ENCODE measurements at places on chromosomes 5 and 9. TPM values are rescaled to one million over a fixed set of nuclear protein-coding genes. Genes with fewer than 3 reads are reported as not detected.

SLC24A2 gene
- total RNA-seq = not detected

TXNDC8 gene
- not detected for total RNA-seq

FAM153A gene
- 0.41 TPM for total RNA-seq

TRIM7 gene
- total RNA-seq = 2.9 TPM

GRCh38 chr5:151601391-151601790, 10.3 kb upstream of the FAT2 start:
- no peak for DNase-seq

- DNase-seq = no peak
These were observed at the start of gene MAMDC4 for GRCh38 chr9:136851941-136852663. Gene MAMDC4 (plus strand): TSS chr9:136852346. CDS start chr9:136852417, 71 bp downstream.

DNA sequence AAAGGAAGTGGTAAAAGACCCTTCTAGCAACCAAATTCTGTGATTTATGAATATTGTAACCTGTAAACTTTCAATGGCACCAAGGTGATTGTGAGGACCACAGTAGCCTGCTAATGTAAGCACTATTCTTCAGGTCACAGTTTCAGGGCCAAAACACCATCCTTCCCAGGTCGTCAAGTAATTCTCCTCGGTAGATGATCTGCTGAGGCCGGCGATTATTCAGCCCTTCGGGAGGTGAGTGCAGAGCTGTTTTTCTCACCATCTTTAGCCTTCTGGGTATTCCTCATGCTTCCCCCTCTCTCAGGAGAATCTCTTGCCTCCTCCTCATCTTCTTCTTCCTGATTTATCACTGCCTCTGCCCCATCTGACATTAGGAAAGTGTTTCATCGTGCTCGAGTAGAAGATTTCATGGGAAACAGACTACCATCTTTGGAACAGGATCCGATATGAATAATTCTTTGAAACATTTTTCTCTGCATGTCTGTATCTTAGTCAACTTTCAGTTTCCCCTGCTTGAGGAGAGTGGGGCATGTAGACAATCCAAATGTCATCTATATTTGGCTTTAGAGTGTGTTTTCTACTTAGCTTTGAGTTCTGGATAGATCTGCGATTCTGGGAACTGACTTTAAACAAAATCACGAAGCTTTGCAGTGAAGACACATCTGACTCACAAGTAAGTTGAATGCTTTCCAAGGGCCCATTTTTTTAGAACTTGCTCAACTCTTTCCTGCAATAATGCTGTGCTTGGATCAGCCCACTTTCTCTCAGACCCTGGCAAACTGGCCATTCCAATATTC, 173.9 kb downstream of the AOPEP start:
- no peak for DNase-seq

GRCh38 chr5:134371834-134372340, 518 bp downstream of the UBE2B start:
- DNase-seq = no peak

- no peak for DNase-seq
These were observed 162.6 kb upstream of the CDKN2B start for GRCh38 chr9:22171691-22172090.

DNA sequence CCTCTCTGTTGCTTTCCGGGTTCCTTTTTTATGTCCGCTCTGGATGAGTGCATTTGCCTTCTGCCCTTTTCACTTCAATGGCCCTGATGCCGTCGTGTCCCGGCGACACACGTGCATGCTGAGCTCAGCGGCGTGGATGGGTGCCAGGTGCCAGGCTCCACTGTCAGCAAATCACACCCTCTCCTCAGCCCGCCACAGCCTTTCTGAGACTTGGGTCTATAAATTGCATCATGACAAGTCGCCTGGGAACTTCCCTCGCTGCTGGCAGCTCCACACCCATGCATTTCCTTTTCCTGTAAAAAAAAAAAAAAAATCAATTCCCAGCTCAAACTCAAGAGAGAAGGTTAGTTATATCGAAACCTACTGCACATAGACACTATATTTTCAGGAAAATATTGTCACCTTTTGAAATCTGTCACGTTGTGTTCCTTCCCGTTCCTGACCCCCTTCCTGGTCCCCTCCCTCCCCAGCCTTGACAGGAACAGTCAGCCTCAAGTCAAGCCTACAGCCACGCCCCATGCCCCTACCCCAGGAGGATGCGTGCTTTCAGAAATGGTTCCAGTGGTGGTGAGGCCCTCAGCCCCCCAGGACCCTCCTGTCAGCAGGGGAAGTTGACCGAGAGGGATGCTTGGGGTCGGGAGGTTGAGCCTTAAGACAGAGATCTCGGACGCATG, 110.3 kb upstream of the PTCH1 start:
- no peak for DNase-seq

DNA sequence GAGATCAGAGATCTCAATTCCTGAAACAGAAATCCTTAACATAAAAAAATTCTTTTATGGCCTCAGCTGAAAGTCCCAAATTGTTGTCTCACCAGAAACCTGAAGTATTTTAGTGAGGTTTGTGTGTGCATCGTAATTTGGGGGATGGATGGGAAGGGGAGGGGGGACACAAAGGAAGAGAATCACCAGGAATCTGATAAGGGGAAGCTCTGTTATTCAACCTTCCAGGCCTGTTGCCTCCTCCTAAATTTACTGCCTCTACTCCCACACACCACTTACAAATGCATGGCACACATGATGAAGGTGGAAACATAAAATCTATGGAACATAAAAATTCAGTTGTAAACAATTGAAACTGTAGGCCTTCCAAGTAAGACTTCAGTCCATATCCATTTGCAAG, 97.7 kb downstream of the NPR3 start:
- no peak for DNase-seq

- DNase-seq = no peak
These were observed 201.3 kb downstream of the MPDZ start for GRCh38 chr9:13078164-13078563.
